ENCODE measurements at places on chromosomes 1 and 21.

DNA sequence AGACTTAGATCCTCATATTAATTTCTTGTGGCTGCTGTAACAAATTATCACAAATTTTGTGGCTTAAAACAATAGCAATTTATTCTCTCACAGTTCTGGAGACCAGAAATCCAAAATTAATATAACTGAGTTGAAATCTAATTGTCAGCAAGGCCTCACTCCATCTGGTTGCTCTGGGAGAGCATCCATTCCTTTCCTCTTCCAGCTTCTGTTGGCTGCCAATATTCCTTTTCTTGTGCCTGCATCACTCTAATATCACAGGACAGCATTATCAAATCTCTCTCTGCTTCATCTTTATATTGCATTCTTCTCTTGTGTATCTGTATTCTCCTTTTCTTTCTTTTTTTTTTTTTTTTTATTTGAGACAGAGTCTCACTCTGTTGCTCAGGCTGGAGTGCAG lies 9.3 kb downstream of the SLC35A3 start:
- no peak for DNase-seq

DNA sequence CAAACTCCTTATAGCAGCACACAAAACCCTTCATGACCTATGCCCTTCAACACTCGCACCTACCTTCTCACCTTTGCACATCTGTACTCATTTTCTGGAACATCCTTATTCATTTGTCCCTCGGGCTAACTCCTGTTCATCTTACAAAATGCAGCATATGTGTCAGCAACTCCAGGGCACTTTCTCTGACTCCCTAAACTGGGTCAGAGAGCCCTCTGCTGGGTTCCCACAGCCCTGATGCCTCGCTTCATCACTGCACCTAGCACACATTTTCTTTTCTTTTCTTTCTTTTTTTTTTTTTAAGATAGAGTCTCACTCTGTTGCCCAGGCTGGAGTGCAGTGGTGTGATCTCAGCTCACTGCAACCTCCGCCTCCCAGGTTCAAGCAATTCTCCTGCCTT lies 54.0 kb downstream of the RAB3B start:
- no peak for DNase-seq

DNA sequence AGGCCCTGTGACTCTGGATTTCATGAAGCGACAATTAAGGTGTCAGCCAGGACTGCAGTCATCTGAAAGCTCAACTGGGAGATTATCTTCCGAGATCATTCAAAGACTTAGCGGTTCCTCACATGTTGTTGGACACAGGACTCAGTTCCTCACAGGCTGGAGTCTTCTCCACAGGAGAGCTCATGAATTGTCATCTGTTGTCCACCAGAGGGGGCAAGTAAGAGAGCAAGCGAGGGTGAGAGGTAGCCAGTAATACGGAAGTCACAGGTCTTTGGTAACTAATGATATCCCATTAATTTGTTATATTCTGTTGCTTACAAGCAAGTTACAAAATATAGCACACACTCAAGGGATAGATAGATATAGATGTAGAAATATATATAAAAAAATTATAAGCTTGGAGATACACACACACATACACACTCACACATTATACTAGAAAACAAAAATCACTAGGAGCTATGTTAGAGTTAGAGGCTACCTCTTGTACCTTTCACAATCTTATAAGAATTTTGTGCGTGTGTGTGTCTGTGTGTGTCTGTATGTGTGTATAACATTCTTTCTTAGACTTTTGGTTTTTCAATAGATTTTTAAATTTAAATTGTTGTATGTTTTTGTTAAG lies 1695.3 kb downstream of the BRINP3 start:
- DNase-seq, result no peak

- DNase-seq, result no peak
Measured at GRCh38 chr1:117045644-117046043, 14.5 kb upstream of the TTF2 start.

GRCh38 chr1:66349242-66349641 lies 184.7 kb upstream of the SGIP1 start:
- DNase-seq, result no peak

DNA sequence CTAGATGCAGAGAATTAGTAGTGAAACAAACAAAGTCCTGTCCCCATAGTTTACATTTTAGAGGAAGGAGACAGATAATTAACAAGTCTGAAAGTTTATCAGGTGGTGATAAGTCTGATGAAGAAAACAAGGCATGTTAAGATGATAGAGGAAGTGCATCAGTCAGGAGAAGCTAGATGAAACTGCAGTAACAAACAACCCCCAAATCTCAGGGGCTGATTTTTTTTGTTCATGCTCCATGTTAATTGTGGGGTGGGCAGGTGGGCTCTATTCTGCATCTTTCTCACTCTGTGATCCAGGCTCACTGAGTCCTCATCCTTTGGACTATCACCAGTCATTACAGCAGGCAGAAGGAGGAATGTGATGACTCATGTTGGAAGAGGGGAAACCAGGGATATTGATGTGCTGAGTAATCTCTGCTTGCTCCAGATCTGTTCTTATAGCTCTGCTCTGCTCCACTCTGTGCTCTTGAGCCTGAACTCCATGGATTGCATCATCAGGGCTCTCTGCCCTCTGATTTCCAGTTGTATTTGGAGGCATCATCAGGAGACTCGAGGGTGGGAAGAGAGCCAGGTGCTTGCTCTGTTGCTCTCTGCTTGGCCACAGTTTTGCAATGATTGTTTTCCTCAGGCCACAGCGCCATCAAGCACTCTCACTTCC lies 166.9 kb downstream of the IER5 start:
- no peak for DNase-seq

DNA sequence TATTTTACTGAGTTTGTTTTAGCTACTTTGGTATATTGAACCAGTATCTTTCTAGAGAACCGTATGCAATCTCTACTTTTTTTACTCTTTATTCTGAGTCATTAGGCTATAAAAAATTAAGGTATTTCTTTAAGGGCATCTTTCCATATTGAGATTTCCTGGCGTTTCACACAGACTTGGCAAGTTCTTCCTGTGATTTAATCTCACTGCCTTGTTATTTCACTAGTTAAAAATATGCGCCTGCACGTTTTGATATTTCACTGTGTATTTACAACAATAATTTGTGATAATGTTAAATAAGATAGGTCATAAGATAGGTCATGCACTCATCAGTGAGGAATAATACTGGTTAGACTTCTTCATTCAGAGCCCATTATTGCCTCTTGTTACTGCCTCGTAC lies 16.2 kb upstream of the CR1L start:
- DNase-seq, result no peak

- no peak for DNase-seq
Measured at GRCh38 chr1:226404904-226405222, 3.0 kb downstream of the PARP1 start.

DNA sequence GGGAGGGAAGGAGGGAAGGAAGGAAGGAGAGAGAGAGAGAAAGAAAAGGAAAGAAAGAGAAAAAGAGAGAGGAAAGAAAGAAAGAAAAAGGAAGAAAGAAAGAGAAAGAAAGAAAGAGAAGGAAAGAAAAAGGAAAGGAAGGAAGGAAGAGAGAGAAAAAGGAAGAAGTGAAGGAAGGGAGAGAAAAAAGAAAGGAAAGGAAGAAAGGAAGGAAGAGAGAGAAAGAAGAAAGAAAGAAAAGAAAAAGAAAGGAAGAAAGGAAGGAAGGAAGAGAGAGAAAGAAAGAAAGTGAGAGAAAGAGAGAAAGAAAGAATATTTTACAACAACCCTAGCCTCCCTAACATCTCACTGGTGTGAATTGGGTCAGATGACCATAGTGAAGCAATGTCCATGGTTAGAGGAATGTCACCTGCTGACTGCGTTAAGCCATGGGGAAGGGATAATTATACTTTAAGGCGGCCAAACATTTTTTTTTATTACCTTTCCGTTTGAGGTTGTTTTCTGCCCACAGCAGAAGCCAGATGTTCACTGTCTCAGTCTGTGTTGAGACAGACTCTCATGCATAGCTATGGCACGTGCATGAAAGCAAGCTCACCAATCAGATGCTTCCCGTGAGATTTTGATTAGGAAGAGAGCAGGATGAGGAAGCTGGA lies 76.4 kb downstream of the SNRPE start:
- DNase-seq, result no peak

DNA sequence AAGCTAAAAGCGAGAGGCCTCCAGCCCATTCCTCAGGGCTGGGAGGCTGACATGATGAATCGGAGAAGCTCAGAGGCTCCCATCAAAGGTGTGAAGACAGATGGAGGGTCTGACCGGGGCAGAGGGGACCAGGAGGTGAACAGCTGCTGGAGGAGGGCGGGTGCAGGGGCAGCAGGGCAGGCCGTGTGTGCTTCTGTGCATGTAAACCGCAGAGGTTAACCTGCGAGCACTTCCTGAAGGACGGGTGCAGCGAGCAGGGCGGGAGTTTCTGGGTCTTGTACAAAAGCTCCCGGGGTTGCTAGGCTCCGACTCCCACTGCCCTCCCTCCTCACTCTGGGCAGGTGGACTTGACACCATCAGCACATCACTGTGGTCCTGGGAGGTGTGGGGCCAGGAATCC lies 75.2 kb downstream of the PAX7 start:
- DNase-seq, result no peak

- no peak for DNase-seq
Measured at GRCh38 chr1:90200646-90201205, 205.8 kb downstream of the ZNF326 start.

- no peak for DNase-seq
Measured at GRCh38 chr1:216665406-216665805, 57.8 kb downstream of the ESRRG start.

Measured in activated naive CD4-positive, alpha-beta T cell treated with anti-CD3 and anti-CD28 coated beads, Interleukin-2, amount 50 U/mL, for 16 hours (primary cell).